Activated CD8-positive, alpha-beta memory T cell treated with anti-CD3 and anti-CD28 coated beads for 36 hours (primary cell): ENCODE measurements at places on chromosomes 13 and 19. TPM values are rescaled to one million over a fixed set of nuclear protein-coding genes. Genes with fewer than 3 reads are reported as not detected.

ZNF560 gene
- not detected for total RNA-seq

ZNF350 gene
- 6.0 TPM for total RNA-seq

PLEKHF1 gene
- total RNA-seq: 20.1 TPM

LGALS7B gene
- not detected for total RNA-seq

TBXA2R gene
- total RNA-seq: 2.7 TPM

ZNF274 gene
- 22.6 TPM for total RNA-seq

FAM216B gene
- not detected for total RNA-seq

CXCL17 gene
- total RNA-seq: not detected

HS6ST3 gene
- not detected for total RNA-seq

OR10H1 gene
- total RNA-seq: not detected

MLNR gene
- total RNA-seq: not detected

GNA15 gene
- total RNA-seq: 2.9 TPM

GIPR gene
- total RNA-seq: 2.8 TPM

ZNF729 gene
- not detected for total RNA-seq

SYNGR4 gene
- total RNA-seq: not detected

LYPD3 gene
- total RNA-seq: 2.0 TPM

ZNF577 gene
- total RNA-seq: 4.1 TPM

RBM42 gene
- total RNA-seq: 104 TPM

PPP1R15A gene
- total RNA-seq: 31.4 TPM

FCHO1 gene
- total RNA-seq: 36.9 TPM

B3GNT8 gene
- 0.61 TPM for total RNA-seq

KIR2DL3 gene
- total RNA-seq: 0.74 TPM

ERICH4 gene
- total RNA-seq: not detected

ZNF491 gene
- 0.80 TPM for total RNA-seq

RFPL4A gene
- total RNA-seq: not detected

FGF21 gene
- total RNA-seq: not detected

CYP4F2 gene
- not detected for total RNA-seq

BRD4 gene
- total RNA-seq: 104 TPM

FUT2 gene
- not detected for total RNA-seq

RNF126 gene
- 110 TPM for total RNA-seq

LIM2 gene
- total RNA-seq: 1.2 TPM

ATP7B gene
- total RNA-seq: 1.2 TPM

S1PR5 gene
- total RNA-seq: 0.46 TPM

TMPRSS9 gene
- total RNA-seq: not detected

CEACAM19 gene
- 0.23 TPM for total RNA-seq

KL gene
- 0.19 TPM for total RNA-seq

FXYD7 gene
- not detected for total RNA-seq
